Mesothelial cell of epicardium (in vitro differentiated cells): ENCODE measurements at places on chromosomes 4 and X.

DNA sequence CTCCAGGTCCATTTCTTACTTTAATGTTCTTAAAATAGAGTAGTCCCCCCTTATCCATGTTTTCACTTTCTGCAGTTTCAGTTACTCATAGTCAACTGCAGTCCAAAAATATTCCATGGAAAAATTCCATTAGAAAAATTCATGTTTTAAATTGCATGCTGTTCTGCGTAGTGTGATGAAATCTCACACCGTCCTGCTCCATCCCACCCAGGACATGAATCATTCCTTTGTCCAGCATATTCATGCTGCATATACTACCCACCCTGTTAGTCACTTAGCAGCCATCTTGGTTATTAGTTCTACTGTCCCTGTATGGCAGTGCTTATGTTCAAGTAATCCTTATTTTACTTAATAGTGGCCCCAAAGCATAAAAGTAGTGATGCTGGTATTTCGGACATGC is 5.4 kb upstream of the PDLIM5 start:
- H3K36me3 ChIP-seq, result no peaks in the 10 kb centered on the region
- no peak for DNase-seq
- H3K4me1 ChIP-seq, result peaks cover 17% of the 10 kb centered on the region
- no peak overlapping the region for H3K27ac ChIP-seq
- peaks cover 3% of the 10 kb centered on the region for H3K27me3 ChIP-seq
- no peak overlapping the region for H3K4me3 ChIP-seq

DNA sequence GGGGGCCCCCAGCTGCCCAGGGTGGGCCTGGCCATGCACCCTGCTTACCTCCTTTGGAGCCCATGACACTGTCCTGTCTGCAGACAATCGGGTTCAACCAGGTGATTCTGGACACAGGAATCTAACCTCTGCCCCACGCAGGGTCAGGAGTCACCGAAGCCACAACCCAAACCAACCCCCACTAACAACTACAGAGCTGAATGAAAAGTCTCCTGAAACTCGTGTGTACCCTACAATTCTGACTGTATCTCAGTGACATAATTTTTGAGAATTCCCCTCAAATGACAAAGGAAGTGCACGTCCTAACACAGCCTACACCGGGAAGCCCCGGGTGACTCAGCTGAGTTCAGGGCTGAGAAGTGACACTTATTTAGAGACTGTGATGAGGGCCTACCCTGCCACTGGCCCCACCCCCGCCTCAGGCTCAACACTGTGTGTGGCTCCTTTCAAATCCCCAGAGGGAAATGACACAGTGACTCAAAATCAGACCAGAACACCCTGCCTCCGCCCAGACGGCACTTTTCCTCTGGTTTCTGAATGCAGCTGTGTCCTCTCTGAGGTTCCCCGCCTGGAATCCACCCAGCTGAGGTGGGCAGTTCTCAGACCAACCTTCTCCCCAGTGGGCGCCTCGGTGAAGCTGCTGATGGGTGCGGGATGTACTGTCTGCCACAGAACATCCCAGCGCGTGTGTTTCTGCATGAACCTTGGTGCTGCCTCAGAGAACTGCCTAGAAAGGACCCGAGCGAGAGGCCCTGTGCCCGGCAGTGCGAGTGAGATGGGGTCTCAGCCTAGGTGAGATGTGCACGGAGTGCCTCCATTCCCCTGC is 9.9 kb downstream of the TNIP2 start:
- peak overlapping the region; percentile 12 for H3K27ac ChIP-seq
- no peak overlapping the region for H3K4me3 ChIP-seq
- peaks cover 2% of the 10 kb centered on the region for H3K4me1 ChIP-seq
- DNase-seq, result no peak

- no peaks in the 10 kb centered on the region for H3K4me1 ChIP-seq
- DNase-seq, result no peak
These were observed 178.2 kb downstream of the HS3ST1 start for GRCh38 chr4:11250510-11250909.

- DNase-seq, result no peak
- no peak overlapping the region for H3K27ac ChIP-seq
- peaks cover 2% of the 10 kb centered on the region for H3K36me3 ChIP-seq
- no peak overlapping the region for H3K4me3 ChIP-seq
- no peaks in the 10 kb centered on the region for H3K4me1 ChIP-seq
- H3K27me3 ChIP-seq, result no peaks in the 10 kb centered on the region
These were observed 146.6 kb upstream of the TBL1X start for GRCh38 chrX:9318213-9318612.

DNA sequence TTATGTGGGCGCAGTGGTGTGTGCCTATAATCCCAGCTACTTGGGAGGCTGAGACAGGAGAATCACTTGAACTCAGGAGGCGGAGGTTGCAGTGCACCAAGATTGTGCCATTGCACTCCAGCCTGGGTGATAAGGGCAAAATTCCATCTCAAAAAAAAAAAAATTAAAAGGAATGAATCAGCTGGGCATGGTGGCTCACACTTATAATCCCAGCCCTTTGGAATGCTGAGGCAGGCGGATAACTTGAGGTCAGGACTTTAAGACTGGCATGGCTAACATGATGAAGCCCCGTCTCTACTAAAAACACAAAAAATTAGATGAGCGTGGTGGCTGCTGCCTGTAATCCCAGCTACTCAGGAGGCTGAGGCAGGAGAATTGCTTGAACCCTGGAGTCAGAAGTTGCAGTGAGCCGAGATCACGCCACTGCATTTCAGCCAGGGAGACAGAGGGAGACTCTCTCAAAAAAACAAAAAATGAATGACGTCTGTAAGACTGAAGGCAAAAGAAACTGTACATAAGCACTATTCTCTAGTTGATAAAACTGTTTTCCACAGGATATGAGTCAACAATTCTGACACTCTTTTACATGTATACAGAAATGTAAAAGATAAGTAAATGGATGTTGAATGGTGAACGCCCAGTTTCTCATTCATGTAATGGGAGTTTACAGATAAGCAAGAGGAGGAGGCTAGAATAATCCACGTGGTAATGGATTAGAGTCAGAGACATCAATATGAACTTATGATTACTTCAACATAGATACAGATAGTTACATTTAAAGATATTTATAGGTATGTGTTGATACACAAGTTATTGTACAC is 22.2 kb downstream of the CENPC start:
- peaks cover 42% of the 10 kb centered on the region for H3K36me3 ChIP-seq
- H3K27me3 ChIP-seq, result no peaks in the 10 kb centered on the region
- H3K4me1 ChIP-seq, result no peaks in the 10 kb centered on the region

DNA sequence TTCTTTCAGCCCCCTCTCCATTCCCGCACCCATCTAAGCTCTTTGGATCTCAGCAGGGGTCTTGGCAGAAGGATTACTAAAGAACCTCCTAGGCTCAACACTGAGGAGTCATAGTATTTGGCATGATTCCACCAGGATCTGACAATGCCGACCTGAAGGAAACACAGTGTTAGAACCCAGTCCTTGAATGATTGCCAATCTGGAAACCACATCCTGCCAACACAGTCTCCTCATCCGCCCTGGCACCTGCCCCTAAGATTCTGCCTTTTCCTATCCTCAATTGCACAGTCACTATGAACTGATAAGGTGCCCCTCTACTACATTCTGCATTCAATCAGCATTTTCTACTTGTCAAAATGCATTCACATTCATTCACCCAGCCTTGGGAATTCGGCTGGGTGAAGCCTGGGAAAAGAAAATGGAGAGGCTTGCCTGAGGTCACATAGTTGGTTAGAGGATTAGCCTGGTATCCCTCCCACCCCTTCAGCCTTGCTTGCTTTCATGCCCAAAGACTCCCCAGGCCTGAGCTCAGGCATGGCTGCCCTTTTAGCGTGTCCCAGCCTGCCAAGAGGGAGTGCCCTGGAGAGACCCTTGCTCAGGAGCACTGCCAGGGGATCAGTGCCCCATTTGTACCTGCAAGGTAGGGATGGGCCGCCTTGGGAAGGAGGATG is 2.2 kb upstream of the CLDN2 start:
- H3K4me1 ChIP-seq, result peaks cover 4% of the 10 kb centered on the region
- no peaks in the 10 kb centered on the region for H3K36me3 ChIP-seq
- no peak overlapping the region for H3K27ac ChIP-seq

DNA sequence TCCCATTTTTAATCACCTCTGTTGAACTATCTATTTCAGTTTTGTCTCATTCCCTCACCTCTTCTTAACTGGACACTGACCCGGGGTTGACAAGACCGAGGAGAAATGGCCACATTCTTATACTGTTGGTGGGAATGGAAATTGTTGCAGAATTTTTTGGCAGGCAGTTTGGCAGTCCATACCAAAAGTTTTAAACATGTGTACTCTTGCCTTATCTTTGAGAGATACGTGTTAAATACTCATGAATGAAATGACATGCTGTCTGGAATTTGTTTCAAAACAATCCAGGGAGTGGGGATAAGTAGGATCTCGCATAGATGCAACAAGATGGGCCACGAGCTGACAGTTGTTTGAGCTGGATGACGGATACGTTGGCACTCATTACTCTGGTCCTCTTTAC is 12.1 kb downstream of the FGFBP1 start:
- H3K36me3 ChIP-seq, result no peaks in the 10 kb centered on the region
- no peak for DNase-seq

GRCh38 chr4:149426461-149426860 is 389.2 kb downstream of the IQCM start:
- H3K36me3 ChIP-seq, result no peaks in the 10 kb centered on the region
- no peak overlapping the region for H3K4me3 ChIP-seq
- peaks cover 2% of the 10 kb centered on the region for H3K27me3 ChIP-seq
- no peak overlapping the region for H3K27ac ChIP-seq

DNA sequence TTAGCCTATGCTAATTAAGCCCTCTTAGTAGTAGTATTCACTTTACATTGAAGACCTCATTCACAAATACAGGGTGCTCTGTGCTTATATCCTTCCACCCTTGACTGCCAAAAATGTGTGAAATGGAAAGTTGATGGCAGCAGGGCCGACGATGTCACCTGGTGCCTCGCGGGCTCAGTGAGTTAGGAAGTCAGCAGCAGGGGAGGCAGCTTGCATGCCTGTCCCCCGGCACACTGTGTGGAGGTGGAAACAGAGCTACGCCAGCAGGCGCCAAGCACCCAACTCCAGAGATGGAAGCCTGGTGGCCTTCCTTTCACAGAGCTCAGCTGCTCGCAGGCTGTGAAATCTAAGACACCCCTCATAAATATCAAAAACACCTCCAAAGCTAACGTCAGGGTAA is 8.4 kb downstream of the MSL3 start:
- H3K4me1 ChIP-seq, result no peaks in the 10 kb centered on the region
- no peaks in the 10 kb centered on the region for H3K27me3 ChIP-seq
- no peak overlapping the region for H3K4me3 ChIP-seq
- no peak overlapping the region for H3K27ac ChIP-seq
- DNase-seq, result no peak
- H3K36me3 ChIP-seq, result peaks cover 20% of the 10 kb centered on the region

DNA sequence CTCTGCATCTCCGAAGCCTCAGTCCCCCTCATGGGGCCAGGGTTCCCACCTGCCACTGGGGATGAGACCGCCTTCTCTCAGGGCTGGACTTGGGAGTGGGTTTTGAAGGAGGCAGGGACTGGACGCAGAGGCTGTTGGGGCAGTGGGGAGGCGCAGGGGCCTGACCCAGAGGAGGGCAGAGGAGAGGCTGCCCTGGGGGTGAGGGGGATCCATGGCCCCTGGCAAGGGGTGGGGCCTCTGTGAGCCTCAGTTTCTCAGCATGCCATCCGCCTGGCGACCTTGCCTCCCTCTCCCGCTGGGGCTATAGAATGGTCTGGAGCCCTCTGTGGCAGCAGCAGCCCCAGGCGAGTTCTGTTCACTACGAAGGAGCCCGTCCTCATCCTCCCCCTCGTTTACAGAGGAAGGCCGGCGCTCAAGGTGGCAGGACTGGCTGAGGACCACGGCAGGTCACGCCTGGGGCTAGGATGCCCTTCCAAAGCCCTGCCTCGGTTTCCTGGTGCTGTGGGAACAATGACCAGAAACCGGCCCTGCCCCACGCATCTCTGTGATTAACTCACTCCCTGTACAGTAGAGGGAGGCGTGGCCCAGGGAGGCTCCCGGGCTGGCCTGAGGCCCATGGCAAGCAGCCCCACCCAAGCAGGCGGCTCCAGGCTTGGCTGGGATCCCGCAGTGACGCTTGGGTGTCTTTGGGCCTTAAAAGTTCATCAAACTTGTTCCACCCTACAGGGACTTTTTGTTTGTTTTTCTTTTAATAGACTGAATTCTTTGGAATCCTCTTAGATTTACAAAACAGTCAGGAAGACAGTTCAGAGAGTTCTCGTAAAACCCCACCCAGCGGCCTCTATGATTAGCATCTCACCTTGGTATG is 16.0 kb upstream of the SH3TC1 start:
- H3K36me3 ChIP-seq, result no peaks in the 10 kb centered on the region
- H3K4me3 ChIP-seq, result no peak overlapping the region
- H3K27ac ChIP-seq, result peak overlapping the region; percentile 54
- H3K4me1 ChIP-seq, result peaks cover 37% of the 10 kb centered on the region
- no peaks in the 10 kb centered on the region for H3K27me3 ChIP-seq

GRCh38 chr4:120749445-120750151 is 172.9 kb downstream of the PRDM5 start:
- H3K36me3 ChIP-seq, result peaks cover 41% of the 10 kb centered on the region
- no peak overlapping the region for H3K4me3 ChIP-seq
- H3K4me1 ChIP-seq, result peaks cover 6% of the 10 kb centered on the region
- H3K27me3 ChIP-seq, result no peaks in the 10 kb centered on the region
- DNase-seq, result no peak
- H3K27ac ChIP-seq, result no peak overlapping the region

GRCh38 chr4:132180020-132180427 is 969.1 kb upstream of the PCDH10 start:
- no peak overlapping the region for H3K27ac ChIP-seq
- H3K36me3 ChIP-seq, result no peaks in the 10 kb centered on the region
- no peak overlapping the region for H3K4me3 ChIP-seq
- H3K27me3 ChIP-seq, result no peaks in the 10 kb centered on the region

DNA sequence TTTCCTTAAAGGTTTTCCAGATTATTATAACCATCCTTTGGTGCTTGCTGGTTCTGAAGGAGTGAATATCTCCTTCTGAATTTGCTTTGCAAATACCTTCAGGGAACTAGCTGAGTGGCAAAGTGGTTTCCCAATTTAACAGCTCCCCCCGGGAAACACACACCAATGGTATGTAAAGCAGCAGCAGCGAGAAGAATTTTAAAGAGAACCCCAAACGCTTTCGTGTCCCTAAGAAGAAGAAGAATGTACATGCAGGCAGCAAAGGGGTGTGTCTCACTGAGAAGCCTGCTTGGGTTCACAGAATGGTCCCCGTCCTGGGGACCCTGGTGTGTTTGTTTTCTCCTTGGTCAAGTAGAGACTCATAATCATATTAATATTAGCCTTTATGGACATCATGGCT is 4.2 kb upstream of the AKAP17A start:
- no peaks in the 10 kb centered on the region for H3K36me3 ChIP-seq
- no peak overlapping the region for H3K27ac ChIP-seq
- no peak for DNase-seq

- H3K4me1 ChIP-seq, result no peaks in the 10 kb centered on the region
- DNase-seq, result no peak
- no peak overlapping the region for H3K27ac ChIP-seq
- H3K36me3 ChIP-seq, result no peaks in the 10 kb centered on the region
These were observed 248.1 kb downstream of the EVC2 start for GRCh38 chr4:5460106-5460801.

GRCh38 chr4:188008377-188008776 is 12.8 kb downstream of the ZFP42 start:
- no peak overlapping the region for H3K27ac ChIP-seq
- no peak overlapping the region for H3K4me3 ChIP-seq
- peaks cover 28% of the 10 kb centered on the region for H3K36me3 ChIP-seq
- no peaks in the 10 kb centered on the region for H3K4me1 ChIP-seq

- no peaks in the 10 kb centered on the region for H3K4me1 ChIP-seq
- DNase-seq, result no peak
- no peak overlapping the region for H3K27ac ChIP-seq
- H3K27me3 ChIP-seq, result peaks cover 7% of the 10 kb centered on the region
- H3K4me3 ChIP-seq, result no peak overlapping the region
- H3K36me3 ChIP-seq, result no peaks in the 10 kb centered on the region
These were observed 24.1 kb downstream of the GPM6A start for GRCh38 chr4:175787948-175788347.
